ENCODE measurements at places on chromosomes 3 and 15.

DNA sequence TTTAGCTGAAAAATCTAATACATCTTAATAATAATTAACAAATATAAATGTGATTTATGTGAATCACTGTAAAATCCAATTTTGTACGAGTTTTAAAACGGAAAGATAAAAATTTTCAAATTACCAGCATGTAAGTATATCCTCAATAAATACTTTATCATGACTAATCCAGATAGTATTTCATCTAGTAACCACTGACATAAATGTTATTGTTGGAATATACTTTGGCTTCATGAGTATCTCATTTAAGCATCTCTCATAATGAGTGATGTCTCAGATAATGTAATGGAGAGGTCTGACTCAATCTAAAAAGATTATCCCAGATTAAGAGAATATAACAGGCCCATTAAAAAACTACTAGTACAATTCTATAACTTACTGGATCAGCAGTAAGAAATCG is 216.3 kb downstream of the STAG1 start:
- DNase-seq: no peak

DNA sequence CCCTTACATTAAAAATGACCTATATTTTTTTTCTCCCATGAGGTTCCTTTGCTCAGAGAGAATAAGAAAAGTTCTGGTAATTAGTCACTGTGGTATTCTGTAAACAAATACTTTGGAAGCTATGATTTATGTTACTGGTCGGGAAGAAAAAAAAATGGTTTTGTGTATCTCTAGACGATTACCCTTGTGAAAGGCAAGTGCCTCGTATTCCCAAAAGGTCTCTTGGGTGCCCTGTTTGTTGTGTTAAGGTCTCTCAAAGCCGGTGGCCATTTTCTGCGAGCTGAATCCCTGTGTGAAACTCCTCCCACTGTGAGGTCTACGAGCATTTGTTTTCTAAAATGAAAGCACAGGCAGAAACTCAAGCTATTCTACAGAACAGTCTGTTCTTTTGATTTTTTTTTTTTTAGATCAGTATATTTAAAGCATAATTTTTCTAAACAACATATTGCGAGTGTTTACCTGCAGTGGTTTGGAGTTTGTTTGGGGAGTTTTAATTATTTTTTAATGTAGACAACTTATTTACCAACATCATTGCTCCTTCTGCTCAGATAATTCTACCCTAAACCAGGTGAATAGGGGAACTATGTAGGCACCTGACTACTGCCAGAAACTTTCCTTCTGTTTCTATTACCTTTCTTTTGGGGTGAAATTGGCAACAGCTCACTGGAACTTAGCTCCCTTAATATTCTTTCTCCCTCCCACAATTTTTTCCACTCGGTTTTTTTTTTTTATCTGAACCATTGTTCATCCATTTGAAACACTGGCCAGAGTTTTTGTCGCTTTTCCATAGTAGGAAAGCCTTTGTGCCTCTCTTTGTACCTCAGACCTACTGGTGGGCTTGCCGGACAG is 44.0 kb downstream of the ZBTB38 start:
- no peak for DNase-seq

DNA sequence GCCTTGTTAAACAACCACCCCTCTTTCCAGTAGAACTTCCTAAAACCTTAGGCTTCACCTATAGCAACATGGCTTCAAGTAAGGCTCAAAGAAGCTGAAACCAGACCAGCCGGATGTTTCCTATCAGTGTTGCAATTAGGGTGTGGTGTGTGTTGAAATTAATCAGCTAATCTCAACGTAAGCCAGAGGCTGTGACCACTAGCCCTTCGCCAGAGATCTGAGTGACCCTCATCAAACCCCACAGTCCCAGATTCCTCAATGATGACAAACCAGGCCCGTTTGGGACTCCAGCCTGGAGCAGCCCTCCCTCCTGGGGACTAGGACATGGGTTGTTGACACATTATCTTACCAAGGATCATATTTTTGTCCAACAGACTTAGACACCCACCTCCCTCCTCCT is 27.3 kb downstream of the CYP11A1 start:
- DNase-seq: no peak

DNA sequence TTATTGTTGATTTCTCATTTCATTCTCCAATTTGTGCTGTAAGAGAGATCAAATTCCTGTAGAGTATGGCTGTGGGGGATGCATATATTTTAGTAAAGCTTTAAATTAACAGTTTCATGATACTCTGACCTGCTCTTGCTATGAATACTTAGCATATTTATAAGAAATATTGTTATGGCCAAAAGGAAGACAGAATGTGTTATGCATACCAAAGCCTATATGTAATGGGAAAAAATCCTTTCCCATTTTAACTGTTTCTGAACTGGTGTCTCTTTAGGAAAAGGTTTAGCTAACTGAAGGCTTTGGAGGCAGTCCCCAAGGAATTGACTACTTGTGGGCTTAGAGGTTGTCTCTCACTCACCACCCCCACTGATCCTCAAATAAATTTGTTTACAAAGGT is 59.2 kb downstream of the CADPS start:
- DNase-seq: no peak

DNA sequence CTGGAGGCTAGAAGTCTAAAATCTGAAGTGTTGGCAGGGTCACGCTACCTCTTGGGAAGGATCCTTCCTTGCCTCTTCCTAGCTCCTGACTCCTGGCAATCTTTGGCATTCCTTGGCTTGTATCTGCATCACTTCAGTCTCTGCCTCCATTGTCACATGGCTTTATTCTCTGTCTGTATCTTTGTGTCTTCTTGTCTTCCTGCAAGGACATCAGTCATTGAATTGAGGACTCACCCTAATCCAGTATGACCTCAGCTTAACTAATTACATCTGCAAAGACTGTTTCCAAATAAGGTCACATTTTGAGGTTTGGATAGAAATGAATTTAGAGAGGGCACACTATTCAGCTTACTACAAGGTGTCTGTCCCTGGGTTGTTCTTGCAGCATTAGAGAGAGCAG is 31.1 kb upstream of the UTS2B start:
- DNase-seq: no peak

DNA sequence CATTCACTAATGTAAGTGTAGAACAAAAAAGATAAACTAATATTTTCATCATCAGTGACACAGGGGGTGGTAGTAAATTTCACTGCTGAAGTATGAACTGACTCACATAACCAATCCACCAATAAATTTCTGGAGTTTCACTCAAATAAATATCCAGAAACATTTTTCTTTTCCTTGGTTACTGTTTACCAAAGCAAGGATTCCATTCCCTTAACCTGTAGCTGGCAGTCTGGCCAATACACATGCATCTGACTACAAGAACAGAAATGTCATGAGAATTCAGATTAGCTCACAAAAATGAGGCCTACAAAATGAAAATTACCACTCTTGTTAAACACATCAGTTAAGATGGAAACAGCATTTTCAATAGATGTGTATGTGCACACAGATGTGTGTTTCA is 80.3 kb downstream of the STAG1 start:
- no peak for DNase-seq

Measured in omental fat pad (tissue), 4 donors.